ENCODE measurements at places on chromosomes 13 and 19.

DNA sequence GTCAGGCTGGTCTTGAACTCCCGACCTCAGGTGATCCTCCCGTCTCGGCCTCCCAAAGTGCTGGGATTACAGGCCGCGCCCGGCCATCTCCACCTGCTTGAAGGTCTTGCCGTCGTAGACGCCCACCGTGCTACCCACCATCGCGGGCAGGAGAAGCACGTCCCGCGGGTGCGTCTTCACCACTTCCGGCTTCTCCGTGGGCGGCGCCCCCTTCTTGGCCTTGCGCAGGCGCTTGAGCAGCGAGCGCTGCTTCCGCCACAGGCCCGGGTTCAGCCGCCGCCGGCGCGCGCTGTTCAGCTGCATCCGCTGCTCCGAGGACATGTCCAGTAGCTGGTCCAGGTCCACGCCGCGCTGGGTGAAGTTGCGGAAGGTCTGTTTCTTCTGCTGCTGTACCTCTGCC, 21.6 kb downstream of the EFNA2 start:
- H3K27me3 ChIP-seq, result no peaks in the 10 kb centered on the region
- H3K36me3 ChIP-seq, result no peaks in the 10 kb centered on the region
- H3K27ac ChIP-seq, result no peak overlapping the region
- no peak for DNase-seq

DNA sequence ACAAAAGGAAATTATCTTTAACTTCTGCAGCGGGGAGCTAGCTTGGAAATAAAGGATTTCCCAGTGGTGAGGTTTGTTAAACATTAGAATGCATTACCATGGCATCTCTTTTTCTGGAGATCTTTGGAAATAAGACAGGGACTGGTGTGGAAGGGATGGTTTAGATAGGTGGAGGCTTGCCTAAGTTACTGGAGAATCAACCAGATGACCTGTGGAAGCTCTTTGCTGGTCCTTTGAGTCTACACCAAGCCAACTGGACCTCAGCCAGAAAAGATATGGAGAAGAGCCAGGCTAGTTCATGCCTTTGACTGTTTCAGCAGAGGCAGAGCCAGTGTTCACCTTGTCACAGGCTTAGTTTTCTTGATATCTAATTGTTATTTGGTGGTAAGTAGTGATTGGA, 134.7 kb downstream of the KCNRG start:
- DNase-seq, result no peak
- H3K36me3 ChIP-seq, result no peaks in the 10 kb centered on the region
- H3K27me3 ChIP-seq, result no peaks in the 10 kb centered on the region

- H3K4me1 ChIP-seq, result peaks cover 28% of the 10 kb centered on the region
- H3K36me3 ChIP-seq, result no peaks in the 10 kb centered on the region
- H3K27ac ChIP-seq, result peak overlapping the region; percentile 31
- no peaks in the 10 kb centered on the region for H3K27me3 ChIP-seq
- no peak overlapping the region for H3K4me3 ChIP-seq
Measured at GRCh38 chr13:40559915-40560314, 106.5 kb downstream of the FOXO1 start.

DNA sequence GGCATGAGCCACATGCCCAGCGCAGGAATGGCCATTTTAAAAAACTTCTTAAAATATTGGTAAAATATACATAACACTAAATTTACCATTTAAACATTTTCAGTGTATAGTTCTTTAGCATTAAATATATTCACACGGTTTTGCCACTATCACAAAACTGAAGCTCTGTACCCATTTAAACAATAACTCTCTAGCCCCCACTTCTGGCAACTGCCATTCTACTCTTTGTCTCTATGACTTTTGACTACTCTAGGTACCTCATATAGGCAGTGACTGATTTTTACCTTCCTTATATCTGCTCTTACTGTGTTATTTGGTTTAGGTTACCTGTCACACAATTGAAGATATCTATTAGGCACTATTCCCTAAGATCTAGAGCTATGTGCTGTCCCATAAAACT, 2.3 kb upstream of the KBTBD7 start:
- H3K27me3 ChIP-seq, result no peaks in the 10 kb centered on the region
- DNase-seq, result no peak
- H3K4me1 ChIP-seq, result peaks cover 13% of the 10 kb centered on the region
- H3K27ac ChIP-seq, result no peak overlapping the region
- no peak overlapping the region for H3K4me3 ChIP-seq

GRCh38 chr13:99861771-99862170, 109.8 kb downstream of the ZIC5 start:
- no peaks in the 10 kb centered on the region for H3K4me1 ChIP-seq
- no peak for DNase-seq
- H3K27me3 ChIP-seq, result no peaks in the 10 kb centered on the region
- H3K4me3 ChIP-seq, result no peak overlapping the region

GRCh38 chr19:35828692-35829301, 16.2 kb upstream of the PRODH2 start:
- no peak overlapping the region for H3K27ac ChIP-seq
- H3K27me3 ChIP-seq, result no peaks in the 10 kb centered on the region
- no peaks in the 10 kb centered on the region for H3K4me1 ChIP-seq
- no peak overlapping the region for H3K4me3 ChIP-seq
- DNase-seq, result no peak

DNA sequence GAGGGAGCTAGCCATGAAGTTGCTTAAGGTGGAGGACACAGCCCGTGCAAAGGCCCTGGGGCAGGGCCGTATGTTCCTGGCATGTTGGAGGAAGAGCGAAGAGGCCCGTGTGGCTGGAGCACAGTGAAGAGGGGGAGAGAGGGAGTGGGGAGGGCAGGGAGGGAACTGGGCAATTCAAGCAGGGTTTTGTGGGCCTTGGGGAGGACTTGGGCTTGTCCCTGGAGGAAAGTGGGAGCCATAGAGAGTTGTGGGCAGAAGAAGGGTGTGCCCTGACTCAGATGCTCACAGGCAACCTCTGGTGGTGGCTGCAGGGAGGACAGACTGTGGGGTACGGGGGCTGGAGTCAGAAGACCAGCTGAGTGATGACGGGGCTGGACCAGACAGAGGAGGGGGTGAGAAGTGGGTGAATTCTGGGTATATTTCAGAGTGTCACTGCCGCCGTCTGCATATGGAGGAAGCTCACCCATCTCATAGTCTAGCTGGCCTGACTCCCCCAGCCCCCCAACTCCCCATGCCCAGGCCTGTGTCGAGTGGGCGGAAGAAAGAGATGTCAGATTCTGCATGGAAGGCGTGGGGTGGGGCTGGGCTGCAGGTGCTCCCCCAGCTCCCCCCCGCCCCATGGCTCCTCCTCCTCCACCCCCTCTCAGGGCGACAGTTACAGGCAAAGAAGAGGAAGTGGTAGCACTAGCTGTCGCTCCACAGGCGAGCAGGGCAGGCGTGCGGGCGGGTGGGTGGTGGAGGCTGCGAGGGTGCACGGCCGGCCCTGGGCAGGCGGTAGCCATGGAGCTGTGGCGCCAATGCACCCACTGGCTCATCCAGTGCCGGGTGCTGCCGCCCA, at the start of gene VAV1:
Gene VAV1 (plus strand): TSS at position 681 of the 838 bp plus-strand sequence. CDS start 100 bp downstream, at position 781.
- DNase-seq, result peak; percentile 55
- H3K27me3 ChIP-seq, result peaks cover 8% of the 10 kb centered on the region
- H3K4me3 ChIP-seq, result peak within 1 kb of the TSS; percentile 65
- peak within 1 kb of the TSS; percentile 79 for H3K27ac ChIP-seq
- H3K36me3 ChIP-seq, result no peaks in the 10 kb centered on the region
- H3K4me1 ChIP-seq, result peaks cover 24% of the 10 kb centered on the region

DNA sequence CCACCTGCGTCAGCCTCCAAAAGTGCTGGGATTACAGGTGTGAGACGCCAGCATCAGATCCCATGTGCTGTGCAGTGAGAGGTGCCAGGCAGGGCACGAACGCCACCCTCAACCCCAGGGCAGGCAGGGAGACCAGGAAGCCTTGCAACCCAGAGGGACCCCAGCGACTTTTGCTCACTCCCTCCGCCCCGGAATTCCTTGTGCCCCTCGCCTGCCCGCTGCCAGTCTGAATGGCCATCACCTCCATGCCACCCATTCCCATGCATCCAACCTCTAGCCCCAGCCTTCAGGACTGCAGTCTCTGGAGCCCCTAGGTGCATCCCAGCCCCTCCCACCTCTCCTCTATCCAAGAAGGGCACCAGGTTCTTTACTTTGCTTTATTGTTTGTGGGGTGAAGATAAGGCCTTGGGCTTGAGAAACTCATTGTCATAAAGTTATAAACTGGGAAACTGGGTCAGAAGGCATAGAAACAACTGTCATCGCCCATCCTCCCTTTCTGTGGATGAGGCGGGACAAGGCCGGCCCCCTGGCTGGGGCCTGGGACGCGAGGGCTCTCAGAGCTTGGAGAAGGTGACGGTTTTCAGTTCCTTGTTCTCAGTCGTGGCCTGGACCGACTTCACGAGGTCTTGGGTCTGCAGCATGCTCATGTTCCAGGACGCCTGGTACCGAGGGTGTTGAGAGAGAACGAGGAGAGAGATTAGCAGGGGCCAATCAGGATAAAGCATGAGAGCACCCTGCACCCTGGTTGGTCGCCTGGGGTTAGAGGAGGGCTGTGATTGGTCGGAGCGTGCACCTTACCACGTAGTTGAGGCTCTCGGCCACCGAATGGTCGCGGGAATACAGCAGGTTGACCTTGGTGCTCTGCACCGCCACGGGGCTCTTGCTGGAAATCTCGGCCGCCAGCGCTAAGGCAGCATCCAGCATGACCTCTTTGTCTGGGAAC, 2.6 kb upstream of the LGALS4 start:
- H3K36me3 ChIP-seq, result peaks cover 29% of the 10 kb centered on the region
- H3K27ac ChIP-seq, result no peak overlapping the region
- DNase-seq, result no peak
- H3K4me3 ChIP-seq, result no peak overlapping the region
- no peaks in the 10 kb centered on the region for H3K4me1 ChIP-seq

- H3K36me3 ChIP-seq, result no peaks in the 10 kb centered on the region
- DNase-seq, result no peak
- peaks cover 53% of the 10 kb centered on the region for H3K4me1 ChIP-seq
- no peak overlapping the region for H3K4me3 ChIP-seq
- H3K27ac ChIP-seq, result peak overlapping the region; percentile 69
- H3K27me3 ChIP-seq, result no peaks in the 10 kb centered on the region
Measured at GRCh38 chr19:5968431-5969373, 9.2 kb downstream of the RANBP3 start.

DNA sequence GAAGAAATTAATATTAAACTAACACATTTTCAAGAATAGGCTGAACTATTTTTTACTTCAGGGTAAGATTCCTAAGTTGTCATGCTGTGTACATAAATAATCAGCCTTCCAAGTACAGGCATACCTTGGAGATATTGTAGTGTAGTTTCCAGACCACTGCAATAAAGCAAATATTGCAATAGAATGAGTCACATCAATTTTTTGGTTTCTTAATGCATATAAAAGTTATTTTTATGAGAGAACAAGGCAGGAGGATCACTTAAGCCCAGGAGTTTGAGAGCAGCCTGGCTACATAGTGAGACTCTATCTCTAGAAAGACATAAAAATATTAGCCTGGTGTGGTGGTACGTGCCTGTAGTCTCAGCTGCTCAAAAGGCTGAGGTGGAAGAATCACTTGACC, 511.5 kb downstream of the UQCRFS1 start:
- no peaks in the 10 kb centered on the region for H3K4me1 ChIP-seq
- H3K27me3 ChIP-seq, result no peaks in the 10 kb centered on the region
- H3K27ac ChIP-seq, result no peak overlapping the region
- no peak overlapping the region for H3K4me3 ChIP-seq

GRCh38 chr13:41942462-41943094, 18.3 kb downstream of the VWA8 start:
- H3K27me3 ChIP-seq, result no peaks in the 10 kb centered on the region
- H3K36me3 ChIP-seq, result peaks cover 22% of the 10 kb centered on the region
- H3K4me3 ChIP-seq, result no peak overlapping the region
- DNase-seq, result no peak
- H3K27ac ChIP-seq, result no peak overlapping the region

All from esophagus squamous epithelium (tissue), 5 donors.